ENCODE measurements at places on chromosomes 13 and 19.

GRCh38 chr19:12626958-12627357 is 16.2 kb downstream of the ZNF791 start:
- DNase-seq: no peak

DNA sequence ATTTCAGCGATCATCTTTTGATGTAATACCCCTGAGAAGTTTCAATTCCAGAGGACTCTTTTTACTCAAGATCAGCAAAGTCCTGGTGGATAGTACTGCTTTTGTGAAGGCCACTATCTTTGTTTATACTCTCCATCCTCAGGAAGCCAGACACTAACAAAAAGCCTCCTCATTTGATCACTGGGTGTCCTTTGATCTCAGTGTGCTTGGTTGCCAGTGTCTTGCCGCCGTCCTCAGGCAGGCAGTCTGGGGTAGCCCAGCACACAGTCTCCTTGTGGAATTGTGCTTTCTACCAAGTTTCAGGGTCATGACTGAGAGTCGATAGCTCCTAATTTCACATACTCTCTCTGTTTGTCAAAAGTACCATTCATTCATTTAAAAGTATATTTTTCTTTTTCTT is 762.2 kb downstream of the EFNB2 start:
- DNase-seq: no peak

DNA sequence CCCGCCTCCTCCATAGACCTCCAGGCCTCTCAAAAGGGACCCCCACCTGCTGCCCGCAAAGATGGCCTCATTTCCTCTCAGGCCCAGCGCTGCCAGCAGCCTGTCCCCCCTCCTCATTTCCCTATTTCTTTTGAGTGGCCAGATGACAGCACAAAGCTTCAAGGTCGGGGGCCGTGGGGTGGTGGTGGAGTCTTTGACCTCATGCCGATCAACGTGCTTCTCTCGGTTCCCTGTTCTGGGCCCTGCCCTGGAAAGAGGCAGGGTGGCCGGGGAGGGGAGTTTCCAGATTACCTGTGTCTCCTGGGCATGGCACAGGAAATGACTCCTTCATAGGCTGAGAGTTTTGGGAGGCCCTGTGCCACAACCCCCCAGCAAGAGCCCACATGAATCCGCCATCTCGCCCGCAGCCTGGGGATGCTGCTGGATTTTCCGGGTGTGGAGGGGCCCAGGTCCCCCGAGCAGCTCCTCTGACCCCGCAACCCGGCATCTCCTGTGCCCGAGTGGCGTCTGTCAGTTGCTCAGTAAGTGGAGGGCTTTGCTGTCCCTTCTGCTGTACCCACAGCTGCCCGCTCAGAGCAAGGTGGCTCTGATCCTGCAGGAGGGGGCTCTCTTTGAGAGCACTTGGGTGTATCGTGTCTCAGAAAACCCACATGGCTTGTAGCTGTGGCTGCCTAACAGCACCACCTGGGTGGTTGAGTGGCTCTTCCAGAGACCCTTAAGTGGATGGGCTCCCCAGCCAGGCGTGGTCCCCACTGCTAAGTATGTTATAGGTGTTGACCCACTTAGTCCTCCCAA is 139.4 kb downstream of the SIPA1L3 start:
- no peak for DNase-seq

DNA sequence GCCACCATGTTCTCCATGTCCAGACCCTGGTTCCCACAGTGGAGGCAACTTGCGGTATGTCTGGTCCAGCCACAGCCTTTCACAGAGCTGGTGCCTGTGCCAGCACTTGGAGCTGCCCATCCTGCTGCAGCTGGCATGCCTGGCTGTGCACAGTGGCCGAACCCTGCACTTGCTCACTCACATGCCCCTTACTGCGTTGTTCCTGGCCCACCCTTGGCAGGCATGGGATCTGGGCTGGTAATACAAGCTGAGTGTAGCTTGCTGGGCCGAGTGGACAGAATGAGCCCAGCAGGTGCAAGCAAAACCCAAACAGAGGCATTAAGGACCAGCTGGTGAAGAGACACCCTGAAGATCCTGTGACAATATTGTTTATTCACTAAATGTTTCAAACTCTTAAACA is 583.9 kb upstream of the SLITRK6 start:
- DNase-seq: no peak

GRCh38 chr19:14265290-14266036 is 59.5 kb upstream of the ADGRL1 start:
- DNase-seq: no peak

DNA sequence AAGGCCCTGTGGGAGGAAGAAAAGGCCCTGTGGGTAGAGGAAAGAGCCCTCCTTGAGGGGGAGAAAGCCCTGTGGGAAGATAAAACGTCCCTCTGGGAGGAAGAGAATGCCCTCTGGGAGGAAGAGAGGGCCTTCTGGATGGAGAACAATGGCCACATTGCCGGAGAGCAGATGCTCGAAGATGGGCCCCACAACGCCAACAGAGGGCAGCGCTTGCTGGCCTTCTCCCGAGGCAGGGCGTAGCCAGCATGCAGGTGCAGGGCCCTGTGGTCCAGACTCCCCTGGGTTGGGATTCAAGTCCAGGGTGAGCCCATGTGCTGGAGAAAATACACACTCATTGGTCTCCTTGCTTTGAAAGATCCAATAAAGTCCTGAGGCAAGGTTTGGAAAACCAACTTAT is 4.1 kb downstream of the CCDC70 start:
- no peak for DNase-seq

DNA sequence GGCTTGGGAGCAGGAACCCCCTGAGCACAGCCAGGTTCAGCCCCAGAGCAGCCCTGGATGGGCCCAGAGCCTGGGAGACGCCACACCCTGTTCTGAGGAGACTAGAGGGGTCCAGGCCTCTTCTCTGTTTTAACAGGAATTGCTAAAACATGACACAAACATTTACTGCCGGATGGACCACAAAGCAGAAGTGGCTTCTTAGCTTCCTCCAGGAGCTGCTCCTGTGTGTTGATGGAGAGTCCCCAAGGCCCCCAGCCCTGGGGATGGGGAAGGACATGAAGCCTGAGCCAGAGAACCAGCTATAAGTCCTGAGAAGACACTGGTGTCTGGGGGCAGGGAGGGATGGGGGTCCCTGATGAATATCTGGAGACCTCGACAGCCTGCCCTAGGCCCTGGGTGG is 14.6 kb downstream of the CEACAM3 start:
- DNase-seq: no peak

- no peak for DNase-seq
Observed at GRCh38 chr19:49718991-49719390, 28.1 kb downstream of the CPT1C start.

DNA sequence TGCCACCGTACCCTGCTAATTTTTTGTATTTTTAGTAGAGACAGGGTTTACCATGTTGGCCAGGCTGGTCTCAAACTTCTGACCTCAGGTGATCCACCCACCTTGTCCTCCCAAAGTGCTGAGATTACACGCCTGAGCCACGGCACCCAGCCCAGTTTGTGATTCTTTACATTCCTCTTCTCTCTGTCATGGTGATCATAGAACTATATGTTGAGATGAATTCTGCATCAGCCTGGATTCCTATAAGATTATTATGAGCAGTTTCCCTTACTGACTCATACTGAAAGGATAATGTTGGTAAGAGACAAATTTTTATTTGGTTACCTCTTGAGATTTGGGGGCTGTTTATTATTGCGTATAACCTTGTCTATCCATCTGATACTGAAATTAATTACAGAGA is 121.5 kb upstream of the CSNK1A1L start:
- DNase-seq: no peak

DNA sequence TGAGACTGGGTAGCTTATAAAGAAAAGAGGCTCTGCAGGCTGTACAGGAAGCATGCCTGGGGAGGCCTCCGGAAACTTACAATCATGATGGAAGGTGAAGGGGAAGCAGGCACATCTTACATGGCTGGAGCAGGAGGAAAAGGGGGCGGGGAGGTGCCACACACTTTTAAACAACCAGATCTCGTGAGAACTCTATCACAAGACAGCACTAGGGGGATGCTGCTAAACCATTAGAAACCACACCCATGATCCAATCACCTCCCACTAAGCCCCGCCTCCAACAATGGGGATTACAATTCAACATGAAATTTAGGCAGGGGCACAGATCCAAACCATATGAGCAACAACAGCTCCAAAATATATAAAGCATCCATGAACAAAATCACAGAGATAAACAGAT is 46.5 kb upstream of the GTF2F2 start:
- no peak for DNase-seq

DNA sequence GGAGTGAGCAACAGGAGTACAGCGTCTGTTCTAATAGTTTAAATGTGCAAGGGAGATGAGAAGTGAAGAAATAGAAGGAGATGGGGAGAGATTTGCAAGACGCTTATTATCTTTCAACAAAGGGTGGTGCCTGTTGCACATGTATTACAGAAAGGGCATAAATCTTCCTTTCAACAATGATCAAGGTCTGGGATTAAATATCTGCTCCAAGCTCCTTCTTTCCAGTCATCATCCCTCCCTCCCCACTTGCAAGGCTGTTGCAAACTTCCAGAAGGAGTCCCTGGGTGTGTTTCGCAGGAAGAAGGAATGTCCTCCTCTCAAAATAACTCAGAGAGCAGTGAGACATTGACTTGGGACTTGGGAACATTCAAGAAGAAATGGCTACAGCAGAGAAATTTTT is 63.5 kb upstream of the MYCBP2 start:
- no peak for DNase-seq
